Kasumi-1 (cell line): ENCODE measurements at places on chromosomes 7 and 10.

- no peak for DNase-seq
Measured at GRCh38 chr7:36295090-36295489, 94.6 kb upstream of the ANLN start.

DNA sequence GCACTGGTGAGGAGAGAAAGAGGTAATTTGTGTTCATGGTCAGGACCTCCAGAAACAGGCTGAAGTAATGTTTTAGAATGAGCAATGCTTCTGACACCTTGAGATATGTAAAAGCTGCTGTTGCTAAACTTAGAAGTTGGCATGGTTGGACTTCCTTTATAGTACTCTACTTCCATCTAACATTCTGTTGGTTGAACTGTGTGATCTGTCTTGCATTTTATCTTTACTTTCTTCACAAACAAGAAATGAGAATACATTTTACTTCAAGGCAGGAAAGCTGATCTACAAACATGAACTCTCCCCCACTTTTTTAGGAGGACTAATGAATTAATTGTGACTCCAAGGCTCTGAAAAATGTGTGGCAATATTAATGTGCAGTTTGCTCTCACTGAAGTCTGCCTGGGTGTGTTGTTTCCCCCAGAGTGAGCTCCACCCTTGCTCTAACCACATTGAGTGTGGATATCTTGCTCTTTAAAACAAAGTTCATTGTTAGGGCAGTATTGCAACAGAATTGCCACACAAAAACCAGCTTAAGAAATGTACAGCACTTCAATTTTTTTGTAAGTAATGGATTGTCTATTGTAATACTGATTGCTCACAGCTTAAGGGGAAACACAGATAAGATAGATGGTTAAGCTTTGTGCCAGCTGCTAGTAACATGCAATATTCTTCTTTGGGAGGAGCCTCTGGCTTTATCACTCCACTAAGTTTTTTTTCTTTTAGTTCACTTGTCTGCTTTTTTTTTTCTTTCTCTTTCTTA lies 69.0 kb downstream of the ADD3 start:
- DNase-seq = peak; percentile 97

- DNase-seq = no peak
Measured at GRCh38 chr7:74371381-74372341, 82.0 kb upstream of the GTF2IRD1 start.

- DNase-seq = no peak
Measured at GRCh38 chr7:110448918-110449317, 642.0 kb upstream of the LRRN3 start.

GRCh38 chr10:87983716-87984115 lies 120.3 kb downstream of the PTEN start:
- no peak for DNase-seq

DNA sequence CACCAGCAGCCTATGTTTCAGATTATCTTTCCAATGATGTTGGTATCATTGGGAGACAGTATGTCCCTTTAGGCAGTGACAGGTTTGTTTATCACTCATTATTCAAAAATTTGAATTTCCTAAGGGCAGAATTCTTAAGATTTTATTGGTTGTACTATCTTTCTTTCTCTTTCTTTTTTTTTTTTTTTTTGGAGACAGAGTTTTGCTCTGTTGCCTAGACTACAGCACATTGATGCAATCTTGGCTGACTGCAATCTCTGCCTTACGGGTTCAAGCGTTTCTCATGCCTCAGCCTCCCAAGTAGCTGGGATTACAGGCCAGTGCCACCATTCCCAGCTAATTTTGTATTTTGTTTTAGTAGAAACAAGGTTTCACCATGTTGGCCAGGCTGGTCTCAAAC lies 111.2 kb downstream of the PON1 start:
- DNase-seq = no peak

GRCh38 chr7:102300643-102301221 lies 14.1 kb downstream of the SH2B2 start:
- no peak for DNase-seq

GRCh38 chr10:86931872-86932271 lies 25.5 kb downstream of the MMRN2 start:
- DNase-seq = no peak

GRCh38 chr10:59833810-59834209 lies 72.5 kb downstream of the CCDC6 start:
- DNase-seq = no peak

DNA sequence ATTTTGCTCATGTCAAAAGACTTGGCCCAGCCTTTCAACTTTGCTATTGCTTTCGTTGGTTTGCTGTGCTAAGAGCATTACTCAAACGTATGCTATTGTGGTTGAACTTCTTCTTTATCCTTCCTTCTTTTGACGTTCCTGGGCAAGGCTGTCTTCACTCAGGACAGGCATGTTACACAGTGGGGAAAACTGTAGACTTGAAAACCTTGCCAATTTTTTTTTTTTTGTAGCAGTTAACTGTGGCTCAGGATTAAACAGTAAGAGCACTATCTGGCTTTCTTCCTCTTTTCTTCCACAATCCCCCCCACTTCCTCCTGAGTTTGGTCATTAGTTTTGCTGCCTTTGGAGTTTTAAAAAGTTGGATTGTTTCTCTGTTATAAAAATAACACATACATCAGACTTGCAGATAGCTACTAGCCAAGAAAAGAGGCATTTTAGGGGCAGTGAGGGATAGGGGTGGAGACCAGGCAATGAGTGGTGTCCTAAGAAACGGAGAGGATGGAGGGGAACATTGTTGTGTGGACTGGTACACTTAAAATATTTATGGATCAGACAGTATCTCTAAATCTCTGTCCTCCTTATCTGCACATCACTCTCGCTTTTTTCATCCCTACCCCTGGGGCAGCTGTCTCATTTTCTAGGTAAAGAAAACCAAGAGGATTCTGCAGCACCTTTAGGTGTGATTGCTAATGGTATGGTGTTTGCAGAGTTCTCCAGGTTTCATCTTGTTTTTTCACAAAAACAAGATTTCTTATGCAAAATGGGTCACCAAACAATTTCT lies 181.7 kb downstream of the LRMDA start:
- DNase-seq = peak; percentile 99

DNA sequence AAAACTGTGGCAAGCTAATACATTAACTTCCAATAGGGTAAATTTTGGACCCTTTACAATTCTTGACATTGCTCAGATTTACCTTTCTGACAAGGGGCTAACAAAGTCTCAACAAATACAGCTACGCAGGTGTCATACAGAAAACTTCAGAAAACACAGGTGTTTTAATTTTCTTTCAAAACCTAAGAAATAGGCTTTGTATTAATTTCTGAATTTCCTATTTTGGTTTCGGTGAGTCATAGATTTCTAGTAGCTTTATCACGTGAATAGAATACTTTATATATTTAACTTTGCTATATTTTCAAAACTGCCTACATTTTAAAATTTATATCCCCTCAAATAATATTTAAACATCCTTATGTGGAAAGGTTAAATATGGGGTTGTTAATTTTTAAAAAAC lies 215.3 kb downstream of the DGKB start:
- no peak for DNase-seq

DNA sequence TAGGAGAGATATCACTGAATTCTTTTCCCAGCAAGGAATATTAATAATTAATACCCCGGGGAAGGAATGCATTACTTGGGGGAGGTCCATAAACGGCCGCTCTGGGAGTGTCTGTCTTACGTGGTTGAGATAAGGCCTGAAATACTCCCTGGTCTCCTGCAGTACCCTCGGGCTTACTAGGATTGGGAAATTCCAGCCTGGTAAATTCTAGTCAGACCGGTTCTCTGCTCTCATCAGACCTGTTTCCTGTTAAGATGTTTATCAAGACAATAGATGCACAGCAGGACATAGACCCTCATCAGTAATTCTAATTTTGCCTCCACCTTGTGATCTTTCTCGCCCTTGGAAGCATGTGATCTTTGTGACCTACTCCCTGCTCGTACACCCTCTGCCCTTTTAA lies 162.8 kb upstream of the KCND2 start:
- DNase-seq = no peak

DNA sequence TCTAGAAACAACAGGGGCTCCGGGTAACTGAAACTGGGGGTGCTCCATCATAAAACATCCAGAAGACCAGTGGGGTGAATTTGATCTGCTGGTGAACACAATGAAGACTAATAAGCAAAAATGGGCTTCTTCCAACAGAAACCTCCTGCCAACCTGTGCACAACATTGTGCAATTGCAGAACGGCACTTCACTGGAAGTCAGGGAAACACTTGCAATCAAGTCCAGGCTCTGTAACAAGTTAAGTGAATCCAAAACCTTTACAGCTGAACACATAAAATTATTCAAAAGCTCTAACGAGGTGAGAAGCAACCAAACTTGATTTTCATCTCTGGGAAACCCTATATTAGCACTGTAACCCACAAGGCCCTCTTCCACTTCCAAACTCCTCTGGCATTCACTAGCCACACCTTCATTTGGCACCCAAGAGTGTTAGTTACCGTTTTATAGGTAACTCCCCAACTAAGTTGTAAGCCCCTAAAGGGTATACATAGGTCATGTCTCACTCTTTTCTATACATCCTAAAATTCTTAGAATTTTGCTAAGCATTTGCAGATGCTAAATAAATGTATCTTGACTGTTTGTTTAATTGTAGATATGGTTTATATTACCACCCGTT lies 22.0 kb downstream of the IMMP2L start:
- DNase-seq = no peak

DNA sequence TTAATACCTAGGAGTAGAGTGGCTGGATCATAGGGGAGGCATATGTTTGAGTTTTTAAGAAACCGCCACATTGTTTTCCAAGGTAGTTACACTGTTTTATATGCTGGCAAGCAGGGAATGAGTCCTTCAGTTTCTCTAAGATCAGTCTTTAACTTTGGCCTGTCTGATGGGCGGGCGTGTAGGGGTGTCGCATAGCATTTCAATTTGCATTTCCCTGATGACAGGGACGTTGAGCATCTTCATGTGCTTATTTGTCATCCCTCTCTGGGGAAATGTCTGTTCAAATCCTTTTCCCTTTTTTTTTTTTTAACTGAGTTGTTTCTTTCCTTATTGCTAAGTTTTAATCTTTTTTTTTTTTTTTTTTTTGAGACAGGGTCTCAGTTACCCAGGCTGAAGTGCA lies 9.8 kb downstream of the MTG1 start:
- DNase-seq = no peak

- DNase-seq = peak; percentile 47
Measured at GRCh38 chr7:3094701-3095445, 51.2 kb upstream of the CARD11 start.

DNA sequence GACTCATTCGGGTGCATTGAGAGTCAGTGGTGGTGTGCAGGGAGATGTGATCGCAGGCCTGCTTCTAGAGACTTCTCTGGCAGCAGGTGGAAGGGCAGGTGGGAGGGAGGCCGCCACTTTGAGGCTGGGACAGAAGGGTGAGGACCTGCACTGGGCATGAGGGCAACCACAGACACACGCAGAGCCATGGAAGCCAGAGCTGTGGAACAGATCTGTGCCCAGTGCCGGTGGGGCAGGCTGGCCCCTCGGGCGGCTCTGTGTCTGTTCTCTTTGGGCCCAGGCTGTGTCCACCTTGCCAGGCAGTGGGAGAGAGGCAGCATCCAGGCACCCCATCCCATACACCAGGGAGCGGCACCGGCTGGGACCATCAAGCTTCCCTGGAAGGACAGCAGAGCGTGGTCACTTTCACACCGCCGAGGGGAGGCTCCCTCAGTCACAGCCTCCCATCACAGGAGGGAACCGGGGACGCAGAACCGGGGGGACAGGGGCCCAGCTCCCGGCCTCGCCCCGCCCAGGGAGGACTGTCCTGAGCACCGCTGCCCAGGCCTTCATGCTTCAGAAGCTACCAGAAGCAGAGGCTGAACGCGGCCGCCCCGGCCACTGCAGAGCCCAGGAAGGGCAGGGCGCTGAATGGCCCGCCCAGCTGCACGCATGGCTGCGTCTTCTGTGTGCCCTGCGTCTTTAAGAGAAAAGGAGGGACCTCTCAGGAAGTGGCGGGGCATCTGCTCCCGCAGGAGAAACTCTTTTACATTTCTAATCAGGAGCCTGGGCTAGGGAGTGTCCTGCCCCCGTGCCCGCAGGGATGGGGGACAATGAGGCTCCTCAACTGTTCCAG lies 32.1 kb downstream of the EN2 start:
- no peak for DNase-seq

DNA sequence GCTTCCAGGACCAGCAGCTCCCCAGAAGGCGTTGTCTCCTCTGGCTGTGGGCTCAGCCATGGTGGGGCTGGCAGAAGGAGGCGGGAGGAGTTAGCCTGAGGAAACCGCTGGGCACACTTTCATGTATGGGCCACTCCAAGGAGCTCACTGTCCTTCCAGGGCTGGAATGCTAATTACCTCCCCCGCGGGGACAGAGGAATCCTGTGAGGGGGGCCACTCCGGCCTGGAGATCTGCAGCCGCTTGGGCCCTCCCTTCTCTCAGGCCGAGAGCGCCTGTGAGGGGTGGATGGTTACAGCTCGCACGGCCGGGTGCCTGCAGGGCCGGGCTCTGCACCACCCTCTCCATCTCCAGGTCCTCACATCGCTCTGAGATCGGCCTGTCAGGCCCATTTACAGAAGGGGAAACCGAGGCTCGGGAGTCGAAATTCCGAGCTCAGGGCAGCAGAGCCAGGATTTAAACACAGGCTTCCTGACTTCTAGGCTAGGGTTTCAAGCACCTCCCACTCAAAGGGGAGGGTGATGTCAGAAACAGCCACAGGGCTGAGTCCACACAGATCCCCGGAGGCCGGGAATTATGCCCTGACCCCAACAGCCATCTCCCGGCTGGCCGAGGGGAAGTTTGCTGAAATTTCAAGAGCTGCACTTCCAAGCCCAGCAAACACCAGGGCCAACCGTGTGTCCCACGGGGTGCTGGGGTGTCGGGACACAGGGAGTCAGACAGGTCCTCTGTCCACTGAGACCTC lies 59.1 kb downstream of the PDGFA start:
- DNase-seq = no peak

GRCh38 chr7:9124320-9124719 lies 690.9 kb downstream of the NXPH1 start:
- DNase-seq = no peak

DNA sequence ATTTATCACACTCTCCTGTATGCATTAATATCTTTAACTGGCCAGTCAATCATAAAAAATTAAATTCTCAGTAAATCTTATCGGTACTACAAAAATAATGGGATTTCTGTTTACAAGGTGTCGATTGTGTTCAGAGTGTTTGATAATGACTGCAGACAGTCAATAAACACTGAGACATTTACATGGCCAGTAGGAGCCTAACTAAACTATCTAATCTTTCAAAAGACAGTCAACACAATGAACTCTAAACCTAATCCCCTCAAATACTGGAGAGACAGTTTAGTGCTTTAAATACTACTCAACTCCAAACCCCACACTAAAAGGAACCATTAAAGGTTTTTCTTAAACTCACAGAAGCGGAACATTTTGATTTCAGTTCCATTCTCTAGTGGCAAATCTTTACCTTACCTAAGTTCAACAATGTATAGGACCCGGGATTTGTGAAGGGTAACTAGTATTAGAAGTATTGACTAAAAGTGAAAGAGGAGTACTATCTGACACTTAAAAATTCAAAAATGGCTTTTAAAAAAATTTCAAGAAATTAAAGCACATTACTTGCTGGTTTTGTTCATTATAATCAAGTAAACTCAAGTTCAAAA lies 37.3 kb upstream of the EXOC6 start:
- DNase-seq = no peak

- DNase-seq = no peak
Measured at GRCh38 chr7:28977881-28978280, 19.8 kb upstream of the TRIL start.

- DNase-seq = no peak
Measured at GRCh38 chr7:134616611-134617010, 30.0 kb upstream of the BPGM start.
